Stimulated activated CD8-positive, alpha-beta memory T cell treated with anti-CD3 and anti-CD28 coated beads, Interleukin-2, amount 100 ng/mL, for 48 hours (primary cell): ENCODE measurements at places on chromosomes 11 and 22.

DNA sequence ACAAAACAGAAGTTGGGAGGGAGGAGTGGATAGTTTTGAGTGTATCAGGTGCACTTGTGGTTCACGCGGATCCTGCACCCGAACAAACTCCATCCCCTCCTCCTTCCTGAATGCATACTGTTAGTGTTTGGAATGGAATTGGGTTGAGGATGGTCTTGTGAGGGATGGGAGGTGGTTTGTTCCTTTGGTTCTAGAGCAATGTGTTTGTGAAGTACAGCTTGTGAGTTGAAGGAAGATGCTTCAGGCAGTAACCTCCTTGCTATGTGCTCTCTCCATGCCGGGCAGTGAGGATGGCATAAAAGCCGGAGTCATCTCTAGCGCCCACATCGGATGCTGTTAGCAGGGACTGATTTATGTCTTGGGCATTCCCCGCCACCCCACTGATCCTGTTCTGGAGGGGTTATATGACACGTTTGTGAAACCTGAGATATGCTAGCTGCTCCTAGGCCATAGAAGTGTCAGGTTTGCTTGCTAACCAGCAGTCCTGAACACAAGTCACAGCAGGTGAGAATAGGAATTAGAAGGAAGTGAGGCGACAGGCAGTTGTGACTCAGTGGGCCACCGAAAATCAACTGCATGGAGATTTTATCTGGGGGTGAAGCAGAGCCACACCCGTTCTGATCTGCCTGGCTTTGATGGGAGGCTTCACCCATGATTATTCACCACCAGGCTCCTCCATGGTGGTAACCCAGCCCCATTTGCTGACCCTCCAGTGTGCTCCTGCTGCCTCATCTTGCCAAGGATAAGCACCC is 2.2 kb downstream of the BCR start:
- peak; percentile 60 for DNase-seq

DNA sequence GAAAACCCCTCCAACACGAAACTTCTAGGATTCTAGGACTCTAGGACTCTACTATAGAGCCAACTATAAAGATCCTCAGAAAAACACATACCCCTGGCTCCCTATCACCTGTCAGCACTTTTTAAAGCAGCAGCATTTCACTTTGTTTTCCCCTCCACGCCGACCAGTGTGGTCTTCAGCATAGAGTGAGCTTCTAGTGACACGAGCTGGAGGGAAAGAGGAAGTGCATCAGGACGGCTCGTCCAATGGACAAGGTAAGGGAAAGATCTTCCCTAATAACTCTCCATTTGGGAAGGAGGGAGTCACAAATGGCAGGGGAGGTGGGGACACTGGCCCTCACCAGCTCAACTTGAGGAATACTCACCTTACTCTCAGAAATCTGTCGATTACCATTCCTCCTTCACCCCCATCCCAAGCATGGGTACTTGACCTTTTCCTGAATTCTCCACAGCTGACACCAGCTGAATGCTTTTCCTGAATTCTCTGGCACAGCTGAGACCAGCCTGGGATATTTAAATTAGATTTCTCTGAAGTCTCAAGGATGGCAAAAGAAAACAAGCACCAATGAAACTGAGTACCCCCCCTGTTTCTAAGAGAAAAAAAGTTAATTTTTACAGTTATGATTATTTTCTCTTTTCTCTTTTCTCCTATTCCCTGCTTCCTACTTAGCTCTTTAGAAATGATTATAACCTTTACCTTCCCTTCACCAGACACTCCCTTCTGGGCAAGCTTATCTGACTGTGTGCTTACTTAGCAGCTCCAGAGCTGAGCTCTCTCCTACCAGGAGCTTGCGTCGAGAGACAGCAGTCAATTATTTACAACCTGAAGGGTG is 33.3 kb upstream of the NNMT start:
- DNase-seq, result no peak

- peak; percentile 58 for DNase-seq
Measured at GRCh38 chr11:118202599-118203422, 22.0 kb downstream of the JAML start.

DNA sequence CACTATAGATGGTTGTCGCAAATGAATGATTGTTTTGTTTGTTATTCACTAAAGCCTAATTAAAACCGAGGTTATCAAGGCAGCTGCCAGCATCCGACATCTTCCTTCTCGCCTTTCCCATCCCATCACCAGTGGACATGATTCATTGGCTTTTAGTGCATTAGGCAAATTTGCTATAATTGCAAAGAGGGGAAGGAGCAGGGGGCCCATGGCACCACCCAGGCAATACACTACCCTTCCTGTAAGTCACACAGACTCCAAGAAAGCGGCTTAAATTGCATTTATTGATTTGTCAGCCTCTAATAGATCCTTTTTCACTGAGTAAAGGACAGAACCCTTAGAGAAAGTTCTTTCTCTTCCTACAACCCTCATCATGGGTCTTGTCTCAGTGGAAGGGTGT is 169.2 kb upstream of the NCAM1 start:
- no peak for DNase-seq

DNA sequence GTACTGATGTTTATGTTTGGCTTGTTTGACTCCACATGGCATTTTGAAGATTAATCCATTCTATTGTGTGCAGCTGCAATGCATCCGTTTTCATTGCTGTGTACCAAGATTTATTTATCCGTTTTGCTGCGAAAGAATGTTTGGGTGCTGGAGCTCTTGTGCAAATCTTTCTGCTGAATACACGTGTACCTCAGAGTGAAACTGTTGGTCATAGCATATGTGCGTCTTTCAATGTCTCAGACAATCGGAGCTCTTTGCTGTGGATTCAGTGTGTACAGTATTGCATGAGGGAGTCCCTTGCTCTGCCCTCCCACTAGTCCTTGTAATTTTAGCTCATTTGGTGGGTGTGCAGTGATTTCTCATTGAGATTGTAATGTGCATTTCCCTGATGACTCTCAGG is 545.4 kb downstream of the TBC1D22A start:
- no peak for DNase-seq
